ENCODE measurements at places on chromosomes 1 and 21. TPM values are rescaled to one million over a fixed set of nuclear protein-coding genes. Genes with fewer than 3 reads are reported as not detected.

GRCh38 chr1:24435782-24436365 is 20.3 kb downstream of the NIPAL3 start:
- DNase-seq = no peak

Gene LAMB3
- total RNA-seq = 1.5 TPM

Gene XKR8
- 8.2 TPM for total RNA-seq

- no peak for DNase-seq
These were observed 136.4 kb downstream of the CLIC6 start for GRCh38 chr21:34805157-34805556.

Gene ERICH3
- not detected for total RNA-seq

GRCh38 chr1:245094092-245094491 is 60.7 kb upstream of the KIF26B start:
- DNase-seq = no peak

Gene AMY1B
- total RNA-seq = not detected

DNA sequence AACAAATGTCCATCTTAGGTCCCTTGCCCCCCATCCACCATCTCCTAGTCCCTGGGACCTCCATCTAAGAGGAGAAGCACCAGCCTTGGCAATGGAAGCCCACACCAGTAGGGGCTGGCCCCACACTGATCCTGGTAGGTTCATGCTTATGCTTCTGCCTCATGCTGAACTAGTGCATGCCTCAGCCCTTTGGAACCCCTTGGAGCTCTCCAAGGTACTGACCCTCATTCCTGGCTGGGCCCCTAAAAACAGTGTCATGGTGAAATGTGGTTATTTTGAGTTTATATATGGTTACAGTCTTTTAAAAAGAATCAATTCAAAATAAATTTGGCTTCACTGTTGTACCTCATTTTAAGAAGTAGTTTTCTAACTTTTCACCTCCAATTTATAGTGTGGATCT is 108.3 kb downstream of the HIVEP3 start:
- peak; percentile 62 for DNase-seq

DNA sequence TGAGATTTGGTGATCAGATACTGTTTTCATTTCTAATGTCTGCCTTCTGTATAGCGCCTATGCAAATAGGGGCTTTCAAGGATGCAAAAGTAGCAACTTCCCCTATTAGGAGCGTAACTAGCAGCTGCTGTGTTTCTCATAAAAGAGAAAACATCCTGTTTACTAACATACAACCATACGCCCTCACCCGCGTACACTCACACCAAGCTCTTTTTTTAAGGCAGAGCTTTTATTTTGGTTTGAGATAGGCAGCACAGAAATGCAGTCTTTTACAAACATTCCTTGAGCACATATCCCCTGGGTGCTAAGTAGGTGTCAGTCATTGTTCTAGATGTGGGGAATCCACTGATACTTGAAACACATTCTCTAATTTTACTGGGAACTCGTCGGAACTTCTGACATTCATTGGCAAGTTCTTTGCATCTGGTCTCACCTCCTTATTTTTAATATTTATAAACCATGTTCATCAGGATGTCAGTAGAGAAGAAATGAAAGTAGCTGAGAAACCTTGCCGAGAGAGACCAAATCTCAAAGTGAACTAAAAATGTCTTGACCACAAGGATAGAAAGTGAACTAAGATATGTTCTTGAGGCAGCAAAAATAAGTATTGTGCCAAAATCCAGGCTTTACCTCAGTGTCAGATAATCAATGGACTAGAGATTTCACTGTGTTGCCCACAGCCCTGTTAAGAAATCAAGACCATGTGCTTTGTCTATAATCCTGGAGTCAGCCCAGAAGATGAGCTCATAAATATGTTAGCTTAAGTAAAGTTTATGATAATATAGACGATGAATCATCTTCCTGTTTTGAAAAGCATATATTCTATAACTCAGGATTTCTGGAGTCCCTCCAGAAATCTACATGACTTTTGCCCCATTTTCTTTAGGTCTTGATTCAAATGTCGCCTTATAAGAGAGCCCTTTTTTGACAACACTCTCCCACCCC is 350.9 kb downstream of the ST6GALNAC3 start:
- DNase-seq = peak; percentile 65

DNA sequence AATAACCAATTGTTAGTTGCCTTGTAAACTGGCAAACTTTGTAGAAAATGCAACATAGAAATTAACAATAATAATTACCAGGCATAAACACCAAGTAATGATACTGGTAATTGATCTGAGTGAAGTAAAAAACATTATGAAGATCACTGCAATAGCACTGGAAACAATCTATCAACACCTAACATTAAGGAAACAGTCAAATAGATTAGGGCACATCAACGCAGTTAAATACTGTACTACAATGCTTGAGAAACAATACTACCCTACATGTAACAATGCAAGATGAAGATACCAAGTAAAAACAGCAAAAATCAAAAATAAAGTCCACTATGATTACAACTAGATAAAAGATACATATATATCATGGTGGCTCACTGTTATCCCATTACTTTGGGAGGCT is 16.6 kb downstream of the SYDE2 start:
- DNase-seq = no peak

DNA sequence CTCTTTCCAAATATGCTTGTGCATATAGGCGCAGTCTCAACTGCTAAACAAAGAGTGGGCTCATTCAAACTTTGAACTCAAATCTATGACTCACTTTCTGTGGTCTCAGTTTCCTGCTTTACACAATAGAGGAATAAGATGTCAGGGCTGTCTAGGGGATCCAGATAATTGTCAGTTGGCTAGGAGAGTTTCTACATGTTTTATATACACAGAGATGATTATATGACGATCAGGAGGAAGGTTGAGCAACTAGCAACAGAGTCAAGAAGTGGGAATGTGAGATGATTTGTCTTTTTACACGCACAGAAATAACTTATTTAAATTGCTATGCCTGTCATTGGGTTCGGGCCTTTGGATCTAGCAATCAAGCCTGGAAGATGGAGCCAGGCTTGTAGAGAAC is 299.4 kb upstream of the LYPLAL1 start:
- peak; percentile 91 for DNase-seq

Gene PAFAH2
- total RNA-seq = 14.1 TPM

Gene IL19
- total RNA-seq = not detected

Gene LRRC53
- not detected for total RNA-seq

DNA sequence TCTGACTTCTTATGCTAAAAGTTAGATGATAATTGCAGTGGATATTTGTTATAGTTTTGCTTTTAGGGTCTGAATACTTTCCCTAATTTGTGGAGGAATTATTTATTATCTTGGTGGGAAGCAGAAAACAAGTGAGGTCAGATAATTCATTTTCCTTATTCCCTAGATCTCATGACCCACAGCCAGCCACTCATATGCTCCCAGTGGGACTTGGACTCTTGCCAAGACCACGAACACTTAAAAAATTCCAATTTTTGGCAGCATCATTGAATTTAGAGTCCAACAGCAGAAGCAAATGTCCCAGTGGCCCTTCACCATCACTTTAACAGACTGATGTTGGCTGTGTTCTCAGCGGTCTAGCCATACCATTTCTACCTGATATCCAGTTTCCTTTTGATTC is 204.2 kb downstream of the HMCN1 start:
- DNase-seq = no peak

- no peak for DNase-seq
These were observed 45.1 kb downstream of the PDPN start for GRCh38 chr1:13628711-13629110.

Gene GPX7
- total RNA-seq = 7.1 TPM

GRCh38 chr1:17167041-17167785 is 37.7 kb upstream of the PADI1 start:
- no peak for DNase-seq

DNA sequence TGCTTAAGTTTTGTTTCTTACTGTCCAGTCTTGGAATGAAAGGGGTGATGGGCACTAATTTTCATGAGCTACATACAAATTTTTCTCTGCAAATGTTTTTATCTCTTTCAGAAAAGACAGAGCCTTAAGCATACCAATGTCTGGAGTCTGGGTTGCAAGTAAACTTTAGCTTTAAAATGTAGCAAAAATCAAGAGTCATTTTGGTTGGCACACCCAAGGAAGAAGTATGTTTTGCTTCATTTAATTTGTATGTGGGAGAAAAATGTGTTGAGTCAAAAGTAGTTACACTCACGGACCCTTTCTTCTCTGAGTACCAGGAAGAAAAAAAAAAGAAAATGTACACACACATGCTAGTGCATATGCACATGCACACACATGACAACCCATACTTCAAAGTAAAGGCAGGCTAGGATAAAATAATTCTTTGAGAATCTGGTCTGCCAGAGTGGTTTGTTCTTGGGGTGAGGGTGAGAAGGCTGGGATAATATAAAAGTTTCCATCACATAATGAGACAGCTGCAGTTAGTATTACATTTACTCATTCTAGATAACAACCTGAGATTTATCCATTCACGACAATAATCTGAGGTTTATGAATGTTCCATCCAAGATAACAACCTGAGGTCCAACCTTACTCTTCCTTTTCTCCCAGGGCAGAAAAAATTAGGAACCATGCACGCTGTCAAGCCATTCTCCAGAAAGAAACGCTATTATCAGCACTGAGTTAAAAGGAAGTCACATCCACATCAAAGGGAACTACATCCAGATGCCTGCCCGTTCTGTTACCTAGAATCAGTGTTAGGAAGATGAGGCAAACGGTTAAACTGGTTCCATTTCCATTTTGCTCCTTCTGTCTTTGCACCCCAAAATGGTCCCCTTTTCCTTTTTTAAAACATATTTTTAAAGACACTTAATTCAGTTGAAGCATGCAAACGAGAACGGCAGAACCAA is 9.3 kb downstream of the DPYD start:
- DNase-seq = no peak

DNA sequence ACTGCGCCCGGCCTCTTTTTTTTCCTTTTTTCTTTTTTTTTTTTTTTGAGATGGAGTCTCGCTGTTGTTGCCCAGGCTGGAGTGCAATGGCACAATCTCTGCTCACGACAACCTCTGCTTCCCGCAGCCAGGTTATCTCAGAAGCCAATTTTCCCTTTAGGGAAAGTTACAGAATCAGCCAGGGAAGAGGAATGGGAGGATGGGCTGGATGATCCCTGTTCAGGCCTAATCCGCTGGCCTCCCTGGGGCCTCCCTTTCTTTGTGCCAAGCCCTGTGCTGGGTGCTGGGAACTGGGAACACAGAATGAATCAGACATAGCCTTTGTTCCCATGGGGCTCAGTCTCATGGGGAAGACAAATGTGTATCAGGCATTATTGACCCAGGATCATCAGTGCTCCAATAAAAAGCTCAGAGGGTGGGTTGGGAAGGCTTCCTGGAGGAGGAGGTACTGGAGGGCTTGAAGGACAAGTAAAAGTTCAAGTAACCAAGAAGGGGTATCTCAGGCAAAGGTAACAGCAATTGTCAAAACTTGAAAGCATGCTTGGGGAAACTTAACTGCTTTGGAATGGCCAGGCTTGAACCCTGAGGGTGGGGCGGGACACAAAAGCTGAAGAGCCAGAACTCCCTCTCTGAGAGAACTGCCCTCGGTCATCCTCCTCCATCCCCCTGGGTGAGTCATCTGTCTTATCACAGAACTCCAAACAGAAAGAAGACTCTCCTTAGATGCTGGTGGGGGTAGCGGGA is 14.3 kb downstream of the ECHDC2 start:
- DNase-seq = no peak

DNA sequence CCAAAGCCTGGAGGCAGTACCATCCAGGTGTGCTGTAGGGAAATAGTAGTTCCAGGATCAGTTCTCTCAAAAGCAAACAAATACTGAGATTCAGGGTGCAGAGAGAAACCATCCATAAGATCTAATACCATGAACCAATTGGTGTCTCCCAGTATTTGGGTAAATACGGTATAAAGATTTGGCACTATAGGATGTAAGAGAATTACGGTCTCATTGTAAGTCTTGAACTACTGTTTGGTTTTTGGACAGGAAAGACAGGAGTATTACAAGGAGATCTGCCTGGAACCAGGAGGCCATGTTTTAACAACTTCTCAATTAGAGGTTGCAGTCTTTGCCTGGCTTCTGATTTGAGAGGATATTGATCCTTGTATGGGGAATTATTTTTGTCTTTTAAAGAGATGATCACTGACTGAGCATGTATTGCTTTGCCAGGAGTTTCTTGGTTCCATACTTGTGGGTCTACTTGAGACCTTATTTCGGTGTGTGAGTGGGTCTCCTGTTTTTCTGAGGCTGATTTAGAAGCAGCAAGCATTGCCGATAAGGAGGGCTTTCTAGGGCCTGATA is 10.2 kb downstream of the AADACL4 start:
- peak; percentile 41 for DNase-seq
